ENCODE measurements at places on chromosomes 7 and 10.

- DNase-seq = no peak
Observed at GRCh38 chr10:117784776-117785175, 242.2 kb downstream of the EMX2 start.

GRCh38 chr10:76209135-76209534 lies 777.7 kb downstream of the LRMDA start:
- DNase-seq = no peak

DNA sequence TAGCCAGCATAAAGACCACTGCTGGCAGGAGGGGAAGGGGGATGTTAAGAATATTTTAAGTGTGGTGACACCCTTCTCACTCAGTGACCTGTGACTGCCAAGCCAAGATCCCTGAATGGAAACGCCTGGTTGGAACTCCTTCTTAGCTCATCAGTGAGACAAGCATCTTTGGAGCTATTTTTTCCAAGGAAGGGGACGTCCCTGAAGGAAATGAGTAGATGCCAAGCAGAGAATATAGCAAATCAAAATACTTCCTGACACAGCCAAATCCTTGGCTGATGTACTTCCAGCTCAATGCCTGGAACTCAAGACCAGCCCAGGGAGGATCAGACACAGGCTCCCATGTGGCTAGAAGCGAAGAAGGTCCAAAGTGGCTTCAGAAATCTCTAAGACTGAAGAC lies 82.2 kb downstream of the SORBS1 start:
- no peak for DNase-seq

DNA sequence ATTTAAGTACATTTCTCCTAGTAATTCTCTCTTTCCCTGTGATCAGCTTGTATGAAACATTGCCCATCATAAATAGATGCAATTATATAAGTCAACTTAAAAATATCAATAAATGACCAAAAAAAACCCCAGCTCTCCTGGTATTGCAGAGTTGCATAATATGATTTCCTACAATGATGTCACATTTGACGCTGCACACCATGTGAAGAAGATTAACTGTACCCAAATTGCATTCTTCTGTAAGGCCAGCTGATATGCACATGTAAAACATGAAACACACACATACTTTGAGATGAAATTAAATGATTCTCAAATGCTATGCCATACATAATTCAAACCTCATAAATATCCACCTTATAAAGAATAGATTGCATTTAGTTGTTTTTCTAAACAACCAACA lies 115.5 kb downstream of the AGMO start:
- DNase-seq = no peak

DNA sequence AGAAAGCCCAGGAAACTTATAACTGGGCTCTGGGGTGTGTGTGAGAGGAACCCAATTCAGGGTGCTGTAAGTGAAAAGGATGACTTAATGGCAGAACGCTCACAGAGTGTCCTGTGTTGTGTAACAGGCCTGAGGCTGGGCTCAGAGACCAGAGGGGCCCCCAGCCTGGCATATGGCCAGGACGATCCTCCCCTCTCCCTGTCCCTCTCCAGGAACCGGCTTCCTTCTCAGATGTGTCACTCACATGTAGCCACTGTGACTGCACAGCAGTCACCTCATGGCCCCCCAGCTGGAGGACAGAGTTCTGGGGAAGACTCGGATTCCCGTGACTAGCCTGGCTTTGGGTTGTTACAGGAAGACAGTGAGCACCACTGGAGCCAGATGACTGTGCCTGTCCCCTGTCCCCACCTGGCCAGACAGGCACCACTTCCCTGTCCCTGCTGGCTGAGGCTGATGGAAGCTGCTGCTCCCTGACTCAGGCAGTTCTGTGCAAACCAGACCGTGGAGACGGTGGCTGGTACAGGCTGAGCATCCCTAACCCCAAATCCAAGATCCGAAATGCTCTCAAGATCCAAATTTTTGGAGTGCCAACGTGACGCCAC lies 220.5 kb downstream of the MLLT10 start:
- DNase-seq = no peak

DNA sequence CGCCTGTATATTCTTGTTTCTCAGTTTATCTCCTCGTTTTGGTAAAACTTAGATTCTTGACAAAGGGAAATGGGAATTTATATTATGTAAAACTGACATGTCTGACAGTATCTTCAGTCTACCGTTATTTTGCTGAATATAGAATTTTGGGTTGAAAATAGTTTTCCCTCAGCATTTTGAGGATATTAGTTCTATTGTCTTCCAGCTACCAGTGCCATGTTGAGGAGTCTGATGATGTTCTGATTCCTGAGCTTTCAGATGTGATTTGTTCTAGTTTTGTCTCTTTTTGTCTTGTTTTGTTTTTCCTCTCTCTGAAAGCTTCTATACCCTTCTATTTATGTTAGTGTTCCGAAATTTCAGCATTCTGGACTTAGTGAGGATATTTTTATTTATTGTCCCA lies 8.0 kb upstream of the PRKAR2B start:
- DNase-seq = no peak

- DNase-seq = no peak
Observed at GRCh38 chr10:116169782-116170445, 103.1 kb downstream of the GFRA1 start.

GRCh38 chr10:6008497-6009142 lies 31.3 kb upstream of the IL15RA start:
- DNase-seq = no peak

DNA sequence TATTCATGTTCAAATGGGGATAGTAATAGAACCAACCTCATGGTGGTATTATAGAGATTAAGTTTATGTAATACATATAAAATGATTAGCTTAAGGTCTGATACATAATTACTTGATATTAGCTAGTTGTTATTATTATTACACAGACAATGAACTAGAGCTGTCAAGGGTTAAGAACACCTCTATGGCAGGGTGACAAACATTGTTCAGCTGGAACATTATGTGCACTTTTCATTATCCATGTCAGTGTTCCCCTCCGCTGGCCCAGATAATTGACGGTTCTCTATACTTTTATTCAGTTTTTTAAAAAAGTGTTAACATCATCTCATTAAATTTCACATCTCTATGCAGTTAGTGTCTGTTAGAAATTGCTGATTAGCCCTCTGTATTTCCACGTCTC lies 142.1 kb downstream of the CDK14 start:
- no peak for DNase-seq

GRCh38 chr7:1284743-1285458 lies 52.2 kb downstream of the UNCX start:
- DNase-seq = no peak

- no peak for DNase-seq
Observed at GRCh38 chr7:80134536-80135308, at the start of gene GNAI1. Gene GNAI1, plus strand, starts transcription at chr7:80134831. Its CDS starts 330 bp downstream, at chr7:80135161.
